ENCODE measurements at places on chromosomes 1 and 21. TPM values are rescaled to one million over a fixed set of nuclear protein-coding genes. Genes with fewer than 3 reads are reported as not detected.

Gene CA14
- 0.22 TPM for total RNA-seq

Gene TRIM67
- total RNA-seq: 0.03 TPM

Gene FBXO2
- 1.2 TPM for total RNA-seq

Gene TDRD5
- 2.4 TPM for total RNA-seq

Gene MYOM3
- 1.8 TPM for total RNA-seq

Gene RXFP4
- 4.6 TPM for total RNA-seq

Gene HPCAL4
- total RNA-seq: 0.16 TPM

Gene ADCY10
- 1.6 TPM for total RNA-seq

Gene PGBD5
- 6.4 TPM for total RNA-seq

DNA sequence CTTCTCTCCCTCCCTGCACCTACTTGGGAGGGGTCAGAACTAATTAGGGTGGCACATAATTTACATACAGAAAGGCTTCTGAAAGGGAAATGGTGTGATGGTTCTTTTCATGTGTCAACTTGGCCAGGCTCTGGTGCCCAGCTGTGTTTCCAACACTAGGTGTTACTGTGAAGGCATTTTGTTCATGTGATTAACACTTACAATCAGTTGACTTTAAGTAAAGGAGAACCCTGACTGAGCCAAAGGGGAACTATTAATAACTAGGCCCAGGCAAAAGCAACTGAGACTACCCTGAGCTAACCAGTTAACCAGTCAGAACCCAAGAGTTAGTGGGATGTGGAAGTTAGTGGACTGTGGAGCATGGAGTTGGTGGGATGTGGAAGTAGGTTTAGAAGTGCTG is 114.9 kb downstream of the SEC16B start:
- no peak for DNase-seq
- no peak overlapping the region for H3K4me3 ChIP-seq
- no peaks in the 10 kb centered on the region for H3K36me3 ChIP-seq
- no peak overlapping the region for H3K27ac ChIP-seq
- no peaks in the 10 kb centered on the region for H3K27me3 ChIP-seq

DNA sequence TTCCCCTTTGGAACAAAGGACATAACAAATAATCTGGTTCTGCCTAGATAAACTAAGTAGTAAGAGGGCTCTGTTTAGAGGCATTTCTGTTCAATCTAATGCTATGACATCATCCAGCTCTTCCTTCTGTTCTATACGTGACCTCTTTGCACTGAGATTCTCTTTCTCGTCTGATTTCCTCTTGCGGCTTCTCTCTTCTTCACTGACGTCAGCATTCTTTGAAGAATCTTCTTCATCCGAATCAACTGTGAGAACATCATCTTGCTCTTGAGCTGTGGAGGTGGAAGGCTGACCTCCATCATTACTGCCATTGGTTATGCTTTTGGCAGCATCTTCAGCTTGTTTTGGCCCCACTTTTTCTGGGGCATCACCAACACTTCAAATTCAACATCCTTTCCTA is 130.4 kb downstream of the HS2ST1 start:
- no peaks in the 10 kb centered on the region for H3K36me3 ChIP-seq
- no peak overlapping the region for H3K4me3 ChIP-seq
- no peaks in the 10 kb centered on the region for H3K27me3 ChIP-seq
- H3K27ac ChIP-seq: no peak overlapping the region
- DNase-seq: no peak

DNA sequence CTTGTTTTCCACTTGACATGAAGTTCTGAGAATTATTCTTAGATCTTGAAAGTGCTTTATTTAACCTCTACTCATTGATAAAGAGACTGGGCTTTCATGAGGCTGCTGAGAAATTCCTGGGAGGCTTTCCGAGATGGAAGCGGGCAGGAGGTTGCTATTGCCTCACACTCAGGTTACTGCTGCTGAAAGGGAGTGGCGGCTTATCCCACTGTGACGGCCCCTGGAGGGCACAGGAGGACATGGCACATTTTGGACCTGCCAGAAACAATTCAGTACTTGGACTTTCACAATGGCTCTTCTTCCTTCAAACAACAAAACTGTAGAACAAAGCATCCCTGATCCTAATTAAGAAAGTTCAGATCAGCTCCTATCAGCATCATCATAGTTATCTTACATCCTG is 16.2 kb upstream of the MARK1 start:
- H3K27me3 ChIP-seq: no peaks in the 10 kb centered on the region
- no peak for DNase-seq
- H3K36me3 ChIP-seq: no peaks in the 10 kb centered on the region

- H3K4me3 ChIP-seq: no peak overlapping the region
- no peaks in the 10 kb centered on the region for H3K27me3 ChIP-seq
- no peak for DNase-seq
These were observed 668.2 kb downstream of the KIF26B start for GRCh38 chr1:245822996-245823395.

- H3K4me3 ChIP-seq: peak overlapping the region; percentile 3
- no peaks in the 10 kb centered on the region for H3K36me3 ChIP-seq
- no peak overlapping the region for H3K27ac ChIP-seq
- H3K4me1 ChIP-seq: no peaks in the 10 kb centered on the region
These were observed 17.2 kb upstream of the ZBTB8B start for GRCh38 chr1:32447469-32448185.

- H3K27me3 ChIP-seq: no peaks in the 10 kb centered on the region
- no peak overlapping the region for H3K4me3 ChIP-seq
- DNase-seq: no peak
- no peaks in the 10 kb centered on the region for H3K4me1 ChIP-seq
- no peak overlapping the region for H3K27ac ChIP-seq
These were observed 1271.0 kb downstream of the BRINP3 start for GRCh38 chr1:189206617-189207016.

DNA sequence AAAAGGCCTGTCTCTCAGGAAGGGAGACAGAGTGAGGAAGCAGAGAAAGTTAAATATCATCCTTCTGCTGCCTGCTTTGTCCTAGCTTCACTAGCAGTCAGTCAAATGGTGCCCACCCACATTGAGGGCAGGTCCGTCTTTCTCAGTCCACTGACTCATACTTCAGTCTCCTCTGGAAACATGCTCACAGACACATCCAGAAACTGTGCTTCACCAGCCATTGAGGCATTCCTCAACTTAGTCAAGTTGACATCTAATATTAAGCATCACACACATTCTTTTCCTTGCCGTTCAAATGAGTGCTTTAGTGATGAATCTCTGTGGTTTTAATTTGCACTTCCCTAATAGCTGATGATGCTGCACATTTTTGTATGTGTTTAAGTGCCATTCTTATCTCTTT is 777.8 kb upstream of the PRMT6 start:
- H3K27ac ChIP-seq: no peak overlapping the region
- no peak overlapping the region for H3K4me3 ChIP-seq
- no peaks in the 10 kb centered on the region for H3K27me3 ChIP-seq
- no peak for DNase-seq

- no peak for DNase-seq
- H3K4me1 ChIP-seq: no peaks in the 10 kb centered on the region
- H3K36me3 ChIP-seq: no peaks in the 10 kb centered on the region
- no peaks in the 10 kb centered on the region for H3K27me3 ChIP-seq
- no peak overlapping the region for H3K27ac ChIP-seq
- H3K4me3 ChIP-seq: no peak overlapping the region
These were observed 499.2 kb downstream of the OMA1 start for GRCh38 chr1:58047265-58047858.

GRCh38 chr1:97621955-97622354 is 298.9 kb downstream of the DPYD start:
- no peak overlapping the region for H3K4me3 ChIP-seq
- H3K27ac ChIP-seq: no peak overlapping the region
- no peak for DNase-seq
- no peaks in the 10 kb centered on the region for H3K36me3 ChIP-seq
- no peaks in the 10 kb centered on the region for H3K27me3 ChIP-seq

DNA sequence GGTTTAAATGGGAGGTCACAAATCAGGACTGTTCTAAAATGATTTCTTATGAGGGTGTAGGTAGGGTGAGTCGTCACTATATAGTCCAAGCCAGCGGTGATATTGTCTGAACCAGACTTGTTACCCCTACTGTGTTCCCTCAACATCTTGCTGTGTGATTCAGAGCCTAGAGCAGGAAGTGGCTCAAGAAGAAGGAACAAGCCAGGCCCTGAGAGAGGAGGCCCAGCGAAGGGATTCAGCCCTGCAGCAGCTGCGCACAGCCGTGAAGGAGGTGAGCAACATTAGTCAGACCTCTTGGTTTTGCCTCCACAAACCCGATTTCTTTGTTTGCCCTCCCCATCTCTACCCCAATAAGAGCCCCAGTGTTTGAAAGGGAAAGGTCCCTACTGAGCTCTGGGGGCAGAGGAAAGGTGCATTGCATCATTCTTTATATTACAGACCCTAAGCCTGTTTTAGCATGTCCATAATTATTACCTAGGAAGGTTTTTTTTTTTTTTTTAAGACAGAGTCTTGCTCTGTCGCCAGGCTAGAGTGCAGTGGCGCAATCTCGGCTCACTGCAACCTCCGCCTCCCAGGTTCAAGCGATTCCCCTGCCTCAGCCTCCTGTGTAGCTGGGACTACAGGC is 5.0 kb upstream of the SH3BGRL3 start:
- H3K4me3 ChIP-seq: no peak overlapping the region
- H3K27me3 ChIP-seq: no peaks in the 10 kb centered on the region
- DNase-seq: no peak
- H3K27ac ChIP-seq: peak overlapping the region; percentile 95
- no peaks in the 10 kb centered on the region for H3K36me3 ChIP-seq

DNA sequence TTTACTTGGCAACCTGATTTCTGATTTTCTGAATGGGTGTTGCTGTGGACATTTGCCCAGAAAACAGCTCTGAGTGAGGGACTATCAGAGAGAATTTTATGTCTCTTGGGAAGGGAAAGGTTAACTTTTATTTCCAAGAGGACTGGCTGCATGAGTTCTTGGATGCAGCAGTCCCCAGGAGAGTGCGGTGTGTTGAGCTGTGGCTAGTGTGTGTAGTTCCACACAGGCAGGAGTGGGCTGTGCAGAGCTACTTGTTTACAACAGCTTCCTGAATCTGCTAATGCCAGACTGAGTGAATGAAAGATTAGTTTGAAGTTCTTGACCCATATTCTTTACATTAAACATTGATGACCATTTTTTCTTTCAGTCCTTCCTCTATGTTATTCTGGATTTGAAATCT is 41.0 kb upstream of the APOBEC4 start:
- H3K27ac ChIP-seq: no peak overlapping the region
- H3K36me3 ChIP-seq: no peaks in the 10 kb centered on the region
- no peak for DNase-seq
- no peak overlapping the region for H3K4me3 ChIP-seq

DNA sequence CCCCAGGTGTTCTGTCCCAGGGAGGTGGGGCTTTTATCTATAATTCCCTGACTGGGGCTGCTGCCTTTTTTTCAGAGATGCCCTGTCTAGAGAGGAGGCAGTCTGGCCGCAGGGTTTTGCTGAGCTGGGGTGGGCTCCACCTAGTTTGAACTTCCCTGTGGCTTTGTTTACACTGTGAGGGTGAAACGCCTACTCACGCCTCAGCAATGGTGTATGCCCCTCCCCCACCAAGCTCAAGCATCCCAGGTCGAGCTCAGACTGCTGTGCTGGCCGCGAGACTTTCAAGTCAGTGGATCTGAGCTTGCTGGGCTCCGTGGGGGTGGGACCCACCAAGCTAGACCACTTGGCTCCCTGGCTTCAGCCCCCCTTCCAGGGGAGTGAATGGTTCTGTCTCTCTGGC is 124.3 kb downstream of the CENPF start:
- H3K27ac ChIP-seq: no peak overlapping the region
- H3K36me3 ChIP-seq: no peaks in the 10 kb centered on the region
- H3K4me3 ChIP-seq: no peak overlapping the region
- H3K27me3 ChIP-seq: no peaks in the 10 kb centered on the region
- DNase-seq: no peak

Measured in colonic mucosa (tissue), 4 donors.